Activated effector memory CD4-positive, alpha-beta T cell treated with Interleukin-2 at 50 U/mL for 16 hours (primary cell): ENCODE measurements at places on chromosomes 6 and 20.

DNA sequence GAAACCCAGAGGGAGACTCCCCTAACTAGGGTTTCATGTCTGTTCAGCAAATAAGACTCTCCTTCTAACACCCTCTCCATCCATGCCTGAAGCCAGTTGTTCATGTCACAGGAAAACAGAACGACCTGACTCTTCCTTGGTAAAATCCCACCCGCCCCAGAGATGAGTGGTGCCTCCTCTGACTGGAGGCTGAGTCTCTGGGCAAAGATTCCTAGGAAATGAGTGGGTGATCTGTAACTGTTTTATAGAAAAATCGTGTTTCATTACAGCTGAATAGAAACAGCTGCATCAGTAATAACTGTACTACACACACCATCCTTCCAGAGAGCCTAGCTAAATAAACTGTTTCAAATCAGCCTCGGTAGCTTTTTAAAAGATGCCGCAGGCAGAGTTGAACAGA, 37.4 kb upstream of the MRPS10 start:
- no peak for DNase-seq

DNA sequence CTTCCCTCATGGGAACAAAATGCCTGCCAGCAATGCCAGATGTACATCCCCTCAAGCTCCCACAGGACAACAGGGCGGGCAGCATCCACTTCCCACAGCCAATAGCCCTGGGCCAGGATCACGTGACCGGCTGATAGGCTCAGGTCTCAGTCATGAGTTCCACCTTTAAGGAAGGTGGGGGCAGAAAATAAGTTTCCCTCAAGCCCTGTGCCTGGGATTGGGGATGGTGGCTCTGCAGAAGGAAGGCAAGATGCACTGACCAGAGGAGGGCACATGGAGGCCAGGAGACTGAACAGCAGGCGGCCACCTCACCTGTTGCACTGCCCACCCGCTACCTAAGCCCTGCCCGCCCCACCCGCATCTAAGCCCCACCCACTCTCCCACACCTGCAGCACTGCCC, 149.1 kb downstream of the BMP7 start:
- no peak for DNase-seq

GRCh38 chr20:15058841-15059240, 721.4 kb upstream of the FLRT3 start:
- no peak for DNase-seq

GRCh38 chr20:20038586-20038985, 13.7 kb downstream of the CRNKL1 start:
- DNase-seq = no peak
